ENCODE measurements at places on chromosomes 7 and 10.
A peak's percentile ranks its signal among the peaks of the same experiment; 100 is the strongest.

DNA sequence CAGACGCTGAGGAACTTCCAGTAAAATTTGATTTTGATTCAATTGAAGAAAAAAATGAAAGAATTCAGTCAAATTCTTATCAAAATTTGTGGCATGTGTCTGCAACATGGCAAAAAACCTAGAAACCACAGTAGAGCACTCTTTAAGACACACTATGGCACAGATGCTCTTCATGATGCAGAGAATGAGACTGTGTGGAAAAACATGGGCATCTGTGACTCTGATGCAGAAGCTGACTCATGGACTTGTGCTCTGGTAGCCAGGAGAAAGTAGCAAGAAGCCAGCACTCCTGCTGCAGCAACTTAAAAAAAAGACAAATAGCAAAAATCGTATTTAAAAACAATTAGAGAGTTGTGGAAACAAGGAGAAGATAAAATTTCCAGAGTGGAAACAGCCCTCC lies 8.9 kb upstream of the KCNK18 start:
- no peak for DNase-seq

GRCh38 chr10:111034598-111035310 lies 42.1 kb upstream of the ADRA2A start:
- peak; percentile 25 for DNase-seq

- DNase-seq, result no peak
These were observed 64.8 kb upstream of the LOXL4 start for GRCh38 chr10:98332623-98333269.

- DNase-seq, result peak; percentile 10
These were observed 150.5 kb downstream of the PLXDC2 start for GRCh38 chr10:19966751-19967150.

GRCh38 chr7:114415064-114415989 lies 712 bp downstream of the FOXP2 start:
- no peak for DNase-seq

DNA sequence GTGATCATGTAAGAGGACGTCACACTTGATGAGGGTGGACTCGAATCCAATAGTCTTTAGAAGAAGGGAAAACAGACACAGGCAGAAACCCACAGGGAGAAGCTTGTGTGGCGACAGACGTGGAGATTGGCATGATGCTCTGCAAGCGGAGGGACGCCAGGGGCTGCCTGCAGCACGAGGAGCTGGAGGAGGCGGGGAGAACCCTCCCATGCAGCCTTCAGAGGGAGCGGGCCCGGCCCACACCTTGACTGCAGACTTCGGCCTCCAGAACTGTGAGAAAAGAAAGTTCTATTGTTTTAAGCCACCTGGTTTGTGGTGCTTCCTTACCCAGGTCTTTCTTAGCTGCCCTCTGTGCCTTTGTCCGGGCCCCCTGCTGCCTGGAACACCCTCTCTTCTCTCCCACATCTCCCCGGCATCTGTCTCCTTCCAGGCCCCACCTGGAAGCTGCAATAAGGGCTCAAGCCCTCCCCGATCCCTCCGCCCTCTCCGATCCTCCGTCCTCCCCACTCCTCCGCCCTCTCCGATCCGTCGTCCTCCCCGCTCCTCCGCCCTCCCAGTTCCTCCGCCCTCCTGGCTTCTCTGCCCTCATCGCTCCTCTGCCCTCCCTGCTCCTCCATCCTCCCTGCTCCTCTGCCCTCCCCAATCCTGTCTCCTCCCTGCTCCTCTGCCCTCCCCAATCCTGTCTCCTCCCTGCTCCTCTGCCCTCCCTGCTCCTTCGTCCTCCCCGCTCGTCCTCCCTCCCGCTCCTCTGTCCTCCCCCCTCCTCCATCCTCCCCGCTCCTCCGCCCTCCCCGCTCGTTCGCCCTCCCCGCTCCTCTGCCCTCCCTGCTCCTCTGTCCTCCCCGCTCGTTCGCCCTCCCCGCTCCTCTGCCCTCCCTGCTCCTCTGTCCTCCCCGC lies 17.4 kb upstream of the PRKAG2 start:
- DNase-seq, result no peak

- DNase-seq, result no peak
These were observed 22.3 kb downstream of the SCART1 start for GRCh38 chr10:133475821-133476640.

DNA sequence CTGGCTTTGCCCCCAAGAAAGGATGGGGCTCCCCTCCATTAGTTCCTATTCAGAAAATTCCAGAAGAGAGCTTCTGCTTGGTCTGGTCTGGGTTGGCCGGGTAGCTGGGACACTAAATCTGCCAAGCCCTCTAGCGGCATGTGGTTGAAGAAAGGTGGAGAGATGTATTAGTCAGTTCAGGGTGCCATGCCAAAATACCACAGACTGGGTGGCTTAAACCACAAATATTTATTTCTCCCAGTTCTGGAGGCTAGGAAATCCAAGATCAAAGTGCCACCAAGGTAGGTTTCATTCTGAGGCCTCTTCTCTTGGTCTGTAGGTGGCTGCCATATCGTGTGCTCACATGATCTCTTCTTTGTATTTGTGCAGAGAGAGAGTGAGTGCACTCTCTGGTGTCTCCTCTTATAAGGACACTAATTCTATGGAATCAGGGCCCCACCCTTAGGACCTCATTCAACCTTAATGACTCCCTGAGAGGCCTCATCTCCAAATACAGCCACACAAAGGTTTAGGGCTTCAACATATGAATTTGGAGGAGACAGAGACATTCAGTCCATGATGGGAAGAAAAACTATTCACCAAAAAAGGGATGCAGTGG lies 38.7 kb upstream of the MTPAP start:
- peak; percentile 72 for DNase-seq

DNA sequence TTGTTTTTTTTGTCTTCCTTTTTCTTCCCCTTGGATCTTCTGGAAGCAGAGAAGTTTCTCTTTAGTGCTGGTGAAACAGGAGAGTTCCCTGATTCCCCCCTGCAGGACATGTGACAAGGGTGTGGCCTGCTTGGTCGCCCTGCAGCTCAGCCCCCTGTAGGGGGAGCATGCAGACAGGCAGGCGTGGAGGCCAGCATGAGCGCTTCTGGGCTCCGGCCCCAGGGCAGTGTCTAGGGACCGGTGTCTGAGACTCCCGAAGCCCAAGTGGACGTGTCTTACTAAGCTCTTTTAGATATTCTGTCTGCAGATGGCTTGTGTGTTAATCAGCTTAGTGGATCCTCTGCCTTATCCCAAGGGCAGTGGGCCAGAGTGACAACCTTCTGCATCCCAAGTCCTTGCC lies 26.1 kb downstream of the PRSS58 start:
- peak; percentile 18 for DNase-seq

DNA sequence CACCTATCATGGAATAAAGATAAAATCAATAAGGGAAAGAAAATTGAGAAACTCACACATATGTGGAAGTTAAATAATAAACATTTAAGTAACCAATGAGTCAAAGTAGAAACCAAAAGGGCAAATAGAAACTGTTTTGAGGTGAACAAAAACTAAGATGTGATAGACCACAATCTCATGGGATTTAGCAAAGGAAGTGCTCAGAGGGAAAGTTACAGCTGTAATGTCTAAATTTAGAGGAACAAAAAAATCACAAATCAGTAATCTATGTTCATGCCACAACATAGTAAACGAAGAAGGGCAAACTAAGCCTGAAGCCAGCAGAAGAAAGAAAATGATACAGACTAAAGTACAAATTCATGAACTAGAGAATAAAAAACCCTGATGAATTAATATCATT lies 16.3 kb downstream of the CYP3A4 start:
- no peak for DNase-seq

DNA sequence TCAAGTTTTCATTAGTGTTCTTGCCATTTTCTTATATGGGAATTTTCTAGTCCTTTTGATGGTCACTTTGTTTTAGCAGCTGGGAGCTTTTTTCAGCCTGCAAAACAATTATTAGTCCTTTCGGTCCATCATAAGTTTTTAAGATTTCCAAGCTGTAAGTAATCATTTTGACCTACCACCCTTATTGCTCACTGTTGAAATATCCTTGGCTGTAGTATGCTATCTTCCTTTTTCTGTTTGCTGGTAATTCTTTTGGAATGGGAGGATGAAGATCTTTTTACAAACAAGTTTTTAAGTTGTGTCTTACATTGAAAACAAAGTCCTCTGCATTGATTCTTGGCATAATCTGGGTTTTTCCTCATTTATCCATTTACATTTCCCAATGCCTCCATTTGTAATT lies 24.0 kb downstream of the BZW2 start:
- peak; percentile 13 for DNase-seq

GRCh38 chr10:79084012-79084971 lies 15.5 kb downstream of the ZMIZ1 start:
- peak; percentile 66 for DNase-seq

DNA sequence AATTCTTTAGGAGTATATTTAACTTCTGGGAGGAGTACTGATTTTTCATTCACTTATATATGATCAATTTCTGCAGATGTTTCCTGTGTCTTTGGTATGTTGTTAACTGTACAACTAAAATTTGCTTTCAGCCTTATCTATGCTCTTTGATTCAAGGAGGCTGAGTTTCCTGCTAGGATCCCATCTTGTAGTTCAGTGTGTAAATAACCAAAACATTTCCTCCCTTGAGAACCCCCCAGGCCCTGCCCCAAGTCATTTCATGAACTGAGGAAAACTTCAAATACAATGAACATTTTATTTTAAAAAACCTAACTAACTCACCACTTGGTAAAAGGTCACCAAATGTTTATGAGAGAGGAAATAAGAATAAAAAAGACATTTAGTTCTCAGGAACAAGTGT lies 55.5 kb downstream of the VWA2 start:
- DNase-seq, result no peak

- DNase-seq, result no peak
These were observed 62.6 kb upstream of the C1GALT1 start for GRCh38 chr7:7119729-7120128.

DNA sequence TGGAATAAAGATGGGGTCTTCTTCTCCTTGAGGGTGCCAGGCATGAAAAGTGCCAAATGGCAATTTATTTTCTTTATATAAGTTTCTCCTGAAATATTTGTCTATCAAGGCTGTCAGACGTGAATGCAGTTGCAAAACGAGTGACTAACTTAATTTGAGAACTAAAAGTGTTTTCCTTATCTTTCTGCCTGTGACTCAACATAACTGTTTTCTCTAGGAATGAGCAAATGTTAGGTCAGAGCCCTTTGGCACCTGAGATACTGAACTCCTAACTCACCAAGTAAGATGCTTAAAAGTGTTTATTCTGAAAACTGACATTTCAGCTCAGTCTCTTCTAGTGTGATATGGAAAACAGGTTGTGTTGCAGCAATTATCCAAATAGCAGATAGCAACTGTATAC lies 197.0 kb downstream of the STK31 start:
- no peak for DNase-seq

DNA sequence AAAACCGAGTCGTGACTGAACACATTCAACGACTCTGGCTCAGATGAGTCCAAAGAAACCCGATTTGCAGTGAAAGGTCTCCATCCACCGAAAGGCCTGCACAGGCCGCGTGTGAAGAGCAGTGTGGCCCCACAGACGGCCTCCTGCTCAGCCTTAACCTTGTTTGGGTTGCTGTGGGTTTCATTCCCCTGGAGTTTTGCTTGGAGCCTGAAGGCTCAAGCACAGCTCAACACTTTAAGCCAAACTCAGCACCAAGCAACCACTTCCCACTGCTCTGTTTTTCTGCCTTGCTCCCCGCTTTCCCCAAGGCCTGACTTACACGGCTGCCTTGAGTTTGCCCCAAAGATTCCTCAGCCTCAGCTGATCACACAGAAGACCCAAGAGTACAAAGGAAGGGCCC lies 398.2 kb upstream of the NFE2L3 start:
- no peak for DNase-seq

DNA sequence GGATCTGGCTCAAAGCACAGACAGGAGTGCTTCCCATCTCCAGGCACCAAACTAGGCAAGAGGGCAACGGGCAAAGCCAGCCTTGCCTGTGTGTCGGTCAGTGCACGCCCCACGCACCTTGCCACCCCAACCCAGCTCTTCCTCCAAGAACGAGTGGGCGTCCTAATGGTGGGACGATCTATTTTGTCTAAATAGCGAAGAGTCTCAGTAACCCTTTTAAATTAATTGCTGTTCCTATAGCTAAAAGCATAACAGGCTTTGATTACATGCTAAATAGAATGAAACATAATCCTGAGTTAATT lies 12.2 kb downstream of the EN2 start:
- DNase-seq, result no peak

- DNase-seq, result peak; percentile 9
These were observed 15.0 kb downstream of the PTN start for GRCh38 chr7:137328373-137329120.

DNA sequence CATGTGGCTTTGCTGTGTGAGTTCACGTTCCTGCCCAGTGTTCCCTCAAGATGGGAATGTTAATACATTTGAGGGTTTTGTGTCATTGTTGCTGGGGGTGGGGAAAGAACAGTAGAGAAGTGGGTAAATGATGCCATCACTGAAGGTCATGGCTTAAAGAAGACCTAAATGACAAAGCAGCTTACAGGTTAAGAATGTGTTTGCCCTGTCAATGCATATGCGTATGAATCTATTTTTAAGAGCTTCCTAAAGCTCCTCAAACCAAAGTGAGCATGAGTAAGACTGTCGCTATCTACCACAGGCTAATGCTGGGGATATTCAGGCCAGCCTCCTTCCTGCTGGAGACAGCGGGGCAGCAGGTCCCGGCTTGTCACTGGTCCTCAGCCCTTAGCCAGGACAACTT lies 162.9 kb downstream of the CREB5 start:
- peak; percentile 20 for DNase-seq

DNA sequence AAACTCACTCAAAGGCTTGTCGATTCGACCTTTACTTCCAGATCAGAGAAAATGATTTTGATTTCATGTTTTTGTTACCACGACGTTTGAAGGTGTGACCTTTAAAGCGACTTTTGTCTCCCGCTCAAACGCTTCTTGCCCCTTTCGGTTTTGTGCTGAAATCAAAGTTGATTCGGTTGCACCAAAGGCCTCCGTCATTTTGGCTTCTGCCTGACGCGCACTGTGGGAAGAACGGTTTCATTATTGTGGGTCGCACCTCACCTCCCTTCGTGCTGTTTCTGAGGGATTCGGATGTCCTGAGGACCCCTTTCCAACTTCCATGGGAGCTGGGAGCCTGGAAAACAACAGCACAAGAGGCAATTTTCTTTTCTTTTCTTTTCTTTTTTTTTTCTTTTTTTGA lies 176.9 kb downstream of the DNAJB6 start:
- no peak for DNase-seq

- no peak for DNase-seq
These were observed at the start of gene MRC1 for GRCh38 chr10:17808971-17809841. Gene MRC1 (plus strand): TSS chr10:17809348. CDS start chr10:17809466, 118 bp downstream.

GRCh38 chr10:14358886-14359573 lies 28.3 kb upstream of the FRMD4A start:
- DNase-seq, result no peak
